Activated naive CD4-positive, alpha-beta T cell (primary cell): ENCODE measurements at places on chromosomes 4 and X.

- DNase-seq = no peak
Measured at GRCh38 chr4:72323227-72323626, 245.8 kb downstream of the ADAMTS3 start.

DNA sequence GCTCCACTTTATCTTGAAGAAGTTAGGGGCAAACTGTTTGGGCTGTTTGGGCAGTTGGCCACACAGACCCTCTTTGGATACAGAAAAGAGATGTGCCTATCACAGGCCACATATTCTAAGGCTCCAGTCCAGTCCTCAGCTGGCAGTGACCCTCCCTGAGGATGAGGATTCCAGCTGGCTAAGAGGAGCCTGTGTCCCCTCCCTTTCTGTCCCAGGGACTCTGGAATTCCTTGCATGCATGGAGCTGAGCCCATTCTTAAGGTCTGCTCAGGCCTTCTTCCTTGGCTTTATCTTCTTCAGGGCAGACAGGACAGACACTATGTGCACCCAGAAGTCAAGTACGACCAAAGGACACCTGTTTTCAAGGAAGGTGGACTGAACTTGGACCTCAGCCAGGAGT, 23.8 kb upstream of the GK2 start:
- DNase-seq = no peak

- no peak for DNase-seq
Measured at GRCh38 chr4:96170198-96170597, 330.3 kb downstream of the PDHA2 start.

- no peak for DNase-seq
Measured at GRCh38 chrX:46580613-46581012, 7.0 kb downstream of the CHST7 start.

GRCh38 chr4:173246719-173247118, 78.1 kb downstream of the GALNT7 start:
- no peak for DNase-seq

DNA sequence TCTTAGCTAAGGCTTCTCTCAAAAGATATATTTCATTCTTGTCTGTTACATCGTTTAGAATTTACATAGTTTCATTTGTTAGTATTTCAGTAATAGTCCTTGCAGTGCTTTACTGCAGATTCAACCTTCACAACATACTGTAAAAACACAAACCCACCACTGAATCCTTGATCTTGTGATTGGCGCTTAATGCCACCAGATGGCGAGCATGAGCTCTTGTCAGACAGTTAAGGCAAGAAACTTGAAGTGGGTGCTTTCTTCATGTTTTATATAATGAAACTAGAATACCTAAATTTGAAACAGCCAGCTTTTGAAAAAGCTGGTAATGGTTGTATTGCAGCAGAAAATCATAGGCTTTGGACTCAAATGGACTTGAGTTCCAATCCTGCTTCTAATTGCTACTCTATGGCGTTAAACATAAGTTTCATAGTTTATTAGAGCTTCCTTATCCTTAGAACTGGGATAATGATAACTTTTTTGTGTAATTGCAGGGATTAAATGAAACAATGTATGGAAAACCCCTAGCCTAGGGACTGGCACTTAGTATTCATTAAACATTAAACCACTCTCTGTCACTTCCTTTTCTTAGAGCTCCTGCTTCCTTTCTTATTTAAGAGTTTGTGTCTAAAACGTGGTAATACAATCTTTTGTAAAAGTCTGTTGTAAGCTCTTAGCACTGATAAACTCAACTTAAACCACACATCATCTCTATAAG, 95.1 kb downstream of the USP9X start:
- DNase-seq = no peak

- no peak for DNase-seq
Measured at GRCh38 chr4:12172198-12172973, 743.7 kb upstream of the HS3ST1 start.

GRCh38 chr4:3257556-3258482, 8.9 kb downstream of the MSANTD1 start:
- DNase-seq = no peak

GRCh38 chr4:111959222-111959621, 186.0 kb upstream of the FAM241A start:
- DNase-seq = no peak

DNA sequence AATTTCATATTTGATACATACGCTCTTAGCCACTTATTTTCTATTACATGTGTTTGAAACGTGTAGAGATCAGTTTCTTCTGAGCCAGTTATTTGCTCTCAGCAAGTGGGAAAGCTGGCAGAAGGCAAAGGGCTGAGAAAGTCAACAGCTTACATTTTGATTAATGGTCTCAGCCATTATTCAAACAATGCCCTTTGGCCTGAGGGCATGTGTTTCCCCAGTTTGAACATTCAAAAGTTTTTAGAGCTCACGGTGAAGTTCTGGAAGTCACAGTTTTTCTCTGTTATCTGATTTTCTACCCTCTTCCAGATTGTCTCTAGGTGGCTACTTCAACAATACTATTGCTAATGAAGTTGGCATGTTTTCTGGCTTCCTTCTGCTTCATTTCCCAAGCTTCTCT, 591.8 kb upstream of the CPEB2 start:
- no peak for DNase-seq

GRCh38 chrX:85815203-85815751, 232.1 kb downstream of the CHM start:
- DNase-seq = no peak

- DNase-seq = no peak
Measured at GRCh38 chr4:125334926-125335325, 20.2 kb downstream of the FAT4 start.

GRCh38 chr4:145044341-145044740, 53.7 kb downstream of the ANAPC10 start:
- no peak for DNase-seq

DNA sequence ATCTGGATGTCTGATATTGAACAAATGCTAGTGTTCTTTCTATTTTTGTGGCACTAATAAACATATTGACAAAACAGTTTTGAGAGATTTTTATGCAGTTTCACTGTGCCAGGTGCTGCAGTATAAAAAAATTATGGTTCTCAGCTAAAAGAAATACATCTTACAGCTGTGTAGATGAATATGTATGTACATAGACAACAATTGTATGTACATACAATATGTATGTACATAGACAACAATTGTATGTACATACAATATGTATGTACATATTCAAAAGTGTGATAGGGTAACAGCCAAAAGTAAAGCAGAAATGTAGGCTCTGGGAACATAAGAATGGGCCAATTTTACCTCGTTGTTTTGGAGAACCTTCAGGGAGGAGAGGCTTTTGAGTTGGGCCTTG, 390.0 kb upstream of the RPS6KA3 start:
- no peak for DNase-seq

DNA sequence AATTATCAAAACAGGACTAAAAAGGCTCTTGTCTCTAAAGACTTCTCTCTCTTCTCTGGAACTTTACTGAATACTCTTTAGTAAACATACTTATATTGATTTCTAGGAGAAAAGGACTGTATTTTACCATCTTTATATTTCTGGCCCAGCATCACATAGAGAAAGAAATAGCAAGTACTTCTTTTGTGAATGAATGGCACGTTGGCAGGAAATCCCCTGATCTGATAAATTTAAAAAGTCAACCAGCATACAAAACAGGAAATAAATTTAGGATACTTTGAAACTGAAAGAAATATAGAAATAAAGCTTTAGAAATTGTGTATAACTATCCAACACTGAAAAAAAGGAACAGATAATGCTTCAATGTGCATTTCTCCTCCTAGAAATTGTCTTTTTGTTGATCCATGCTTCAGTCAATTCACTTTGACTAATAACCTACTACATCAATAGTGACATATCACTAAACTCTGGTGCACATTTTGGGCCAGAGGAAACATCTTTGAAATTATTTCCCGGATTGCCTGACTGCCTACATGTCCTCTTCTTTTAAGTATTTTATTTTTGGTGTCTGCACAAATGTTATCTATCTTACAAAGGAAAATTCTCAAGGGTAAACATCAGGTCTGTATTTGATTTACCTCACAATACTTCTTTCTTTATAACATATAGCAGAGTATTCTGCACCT, 183.5 kb upstream of the FSTL5 start:
- no peak for DNase-seq

- no peak for DNase-seq
Measured at GRCh38 chr4:148004228-148004857, 272.5 kb downstream of the ARHGAP10 start.

DNA sequence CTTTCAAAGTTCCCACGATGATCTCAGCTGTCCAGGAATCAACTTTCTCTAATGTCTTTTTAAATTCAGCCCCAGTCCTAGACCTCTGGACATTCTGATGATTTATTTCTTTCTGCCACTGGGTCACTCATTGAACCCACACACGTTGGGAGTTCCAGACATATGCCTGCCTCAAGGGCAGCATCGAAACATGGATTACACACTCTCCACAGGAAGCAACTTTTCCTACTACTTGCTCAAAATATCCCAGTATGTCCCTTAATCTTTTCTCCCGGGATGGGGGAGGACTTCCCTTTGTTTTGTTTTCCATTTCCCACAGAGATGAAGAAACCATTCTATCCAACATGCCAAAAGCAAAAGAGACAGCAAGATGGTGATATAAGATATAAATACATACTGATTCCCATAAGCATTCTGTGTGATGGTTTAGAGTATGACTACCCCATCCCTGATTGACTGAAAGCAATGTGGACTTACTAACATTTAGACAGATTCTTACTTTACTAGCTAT, 79.8 kb upstream of the PPARGC1A start:
- DNase-seq = no peak

DNA sequence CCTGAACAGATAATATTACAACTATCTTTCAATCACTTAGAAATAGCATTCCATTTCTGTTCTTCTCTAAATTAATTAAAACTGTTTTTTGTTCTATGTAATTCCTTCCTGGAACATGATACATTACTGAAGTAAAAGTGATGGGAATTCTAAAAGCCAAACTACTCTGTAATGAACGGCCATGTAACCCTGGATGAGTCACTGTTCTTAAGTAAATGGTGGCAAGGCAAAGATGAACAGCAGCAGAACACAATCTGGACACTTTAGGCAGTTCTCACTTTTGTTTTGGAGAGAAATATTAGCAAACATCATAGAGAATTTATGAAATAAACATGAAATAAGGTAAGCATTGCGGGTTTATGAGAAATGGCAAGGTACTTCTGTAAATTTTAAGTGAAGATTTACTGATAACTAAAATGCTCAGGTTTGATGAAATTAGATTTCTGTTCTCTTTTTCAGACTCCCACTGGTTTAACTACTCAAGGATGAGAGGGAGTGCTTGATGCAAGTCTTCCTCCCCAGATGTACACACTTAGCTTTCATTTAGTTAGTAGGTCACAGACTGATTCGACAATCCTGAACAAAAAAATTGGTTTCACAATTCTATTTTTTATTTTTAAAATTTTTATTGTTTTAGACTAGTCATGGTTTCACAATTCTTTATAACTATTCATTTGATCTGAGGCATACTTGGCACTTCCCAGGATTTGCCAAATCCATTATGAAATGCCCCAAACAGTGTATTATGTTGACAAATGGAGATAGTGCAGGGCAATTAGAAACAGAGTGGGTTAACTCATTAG, 964 bp upstream of the GPR82 start:
- DNase-seq = no peak

DNA sequence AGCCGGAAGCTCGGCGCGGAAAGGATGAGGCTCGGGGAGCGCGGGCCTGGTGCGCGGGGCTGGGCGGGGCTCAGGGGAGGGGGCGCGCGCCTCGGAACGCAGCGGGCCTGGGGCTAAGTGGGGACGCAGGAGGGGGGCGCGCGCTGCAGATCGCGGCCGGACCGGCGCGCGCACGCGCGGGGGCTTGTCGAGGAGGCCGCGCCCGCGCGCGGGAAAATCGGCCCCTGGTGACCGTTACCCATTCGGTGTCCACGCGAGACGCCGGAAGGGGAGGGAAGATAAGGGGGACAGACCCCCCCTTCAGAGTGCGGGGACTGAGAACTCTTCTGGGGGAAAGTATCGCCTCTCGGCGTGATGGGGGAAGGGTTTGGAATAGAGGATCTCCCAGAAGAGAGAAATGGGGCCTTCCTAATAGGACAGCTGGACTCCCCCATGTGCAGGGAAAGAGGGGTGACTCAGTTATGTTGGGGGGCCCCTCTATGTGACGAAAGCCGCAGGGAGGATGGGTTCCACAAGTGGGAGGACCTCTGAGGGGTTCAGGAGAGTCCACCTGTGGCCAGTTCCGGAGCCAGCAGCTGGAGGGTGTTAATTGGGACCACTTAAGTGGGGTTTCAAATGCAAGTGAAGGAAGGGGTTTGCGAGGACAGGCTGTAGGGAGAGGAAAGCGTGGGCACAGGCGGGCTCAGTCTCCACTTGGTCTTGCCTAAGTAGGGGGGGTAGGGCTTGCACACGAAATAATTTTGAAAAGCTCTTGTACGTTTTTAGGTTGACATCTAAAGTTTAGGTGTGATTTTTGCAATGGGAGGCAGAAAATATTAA, 584 bp downstream of the SUV39H1 start:
- no peak for DNase-seq

DNA sequence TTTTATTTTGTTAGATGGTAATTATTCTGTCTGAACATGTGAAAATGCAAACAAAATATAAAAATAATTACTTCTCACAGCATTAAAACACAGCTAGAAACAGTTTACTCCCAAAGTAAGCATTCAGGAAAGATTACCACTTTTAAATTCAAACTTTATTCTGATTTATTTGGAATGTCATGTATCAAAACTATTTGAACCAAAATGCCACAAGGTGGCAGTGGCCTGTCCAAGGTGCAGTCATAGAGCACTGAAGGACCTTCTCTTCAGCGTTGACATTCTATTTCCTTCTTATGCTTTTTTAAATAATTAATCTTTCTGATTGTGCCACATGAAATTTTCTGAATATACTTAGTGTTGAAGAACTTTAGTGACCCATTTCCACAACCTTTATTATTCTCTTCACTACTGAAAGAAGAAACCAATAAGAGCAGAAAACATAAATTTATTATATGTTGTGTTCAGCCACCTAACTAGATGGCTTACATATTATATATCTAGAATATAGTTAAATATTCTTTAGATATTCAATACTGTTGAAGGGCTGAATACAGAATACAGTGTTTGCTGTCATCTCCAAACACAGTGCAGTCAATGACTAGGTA, 283.6 kb downstream of the CFAP299 start:
- DNase-seq = no peak

- no peak for DNase-seq
Measured at GRCh38 chrX:69066021-69066757, 99.1 kb downstream of the PJA1 start.

GRCh38 chr4:51932261-51932660, 87.9 kb downstream of the LRRC66 start:
- DNase-seq = no peak

- DNase-seq = no peak
Measured at GRCh38 chr4:78742300-78742699, 33.9 kb upstream of the BMP2K start.

DNA sequence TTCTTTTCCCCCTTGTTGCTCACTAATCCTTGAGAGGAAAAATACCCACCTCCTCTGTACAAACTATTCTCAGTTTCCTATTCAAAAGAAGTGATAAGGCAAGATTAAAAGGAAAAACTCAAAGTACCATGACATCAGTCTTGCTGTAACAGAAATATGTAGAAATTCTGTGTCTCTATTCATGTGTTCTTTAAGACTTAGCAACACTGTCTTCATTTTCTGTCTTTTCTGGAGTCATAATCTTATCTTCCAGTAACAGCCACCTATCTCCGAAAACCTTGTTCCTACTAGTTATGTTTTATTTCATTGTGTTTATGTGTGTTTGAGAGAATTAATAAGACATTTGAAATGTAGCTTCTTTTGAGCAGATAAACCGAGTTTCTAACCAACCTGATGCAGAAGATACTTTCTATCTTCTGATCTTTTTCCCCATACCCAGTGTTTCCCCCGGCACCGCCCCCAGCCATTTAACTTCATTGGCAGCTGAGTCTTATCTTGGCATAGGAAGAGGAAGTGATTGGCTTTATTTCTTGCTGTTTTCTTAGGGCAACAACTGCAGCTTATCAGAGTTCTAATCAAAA, 8.0 kb downstream of the FAM241A start:
- DNase-seq = no peak
